Esophagus squamous epithelium (tissue), 5 donors: ENCODE measurements at places on chromosomes 2 and 18. TPM values are rescaled to one million over a fixed set of nuclear protein-coding genes. Genes with fewer than 3 reads are reported as not detected.

The PFN4 gene
- not detected for total RNA-seq

The INHBB gene
- total RNA-seq: 0.66 TPM

The CAPN14 gene
- 130 TPM for total RNA-seq

The NCKAP5 gene
- 5.7 TPM for total RNA-seq

The STARD6 gene
- total RNA-seq: not detected

The CASP10 gene
- 22.0 TPM for total RNA-seq

DNA sequence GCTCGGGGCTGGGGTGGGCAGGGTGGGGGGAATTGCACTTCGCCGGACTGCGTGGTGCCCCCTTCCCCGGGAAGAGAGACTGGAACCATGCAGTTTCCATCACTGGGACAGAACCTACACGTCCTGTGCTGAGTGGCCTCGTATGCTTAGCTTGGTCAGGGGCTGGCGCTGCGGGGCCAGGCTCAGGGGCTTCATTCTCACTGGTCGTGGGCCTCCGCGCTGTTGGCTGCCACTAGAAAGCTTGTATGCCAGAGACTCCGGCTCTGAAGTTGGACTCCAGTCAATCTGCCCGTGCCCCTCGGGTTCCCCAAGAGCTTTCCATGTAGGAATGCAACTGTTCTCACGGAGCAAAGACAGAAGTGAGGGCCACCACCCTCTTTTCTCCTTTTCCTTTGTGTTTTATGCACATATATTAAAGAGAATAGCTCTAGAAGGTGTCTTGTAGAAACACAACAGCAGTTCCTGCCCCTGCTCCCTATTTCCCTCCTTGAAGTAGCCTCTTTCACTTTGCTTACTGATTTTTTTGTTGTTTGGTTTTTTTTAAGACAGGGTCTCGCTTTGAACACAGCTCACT lies 64.0 kb upstream of the YWHAQ start:
- H3K36me3 ChIP-seq: no peaks in the 10 kb centered on the region
- no peak overlapping the region for H3K4me3 ChIP-seq
- H3K27ac ChIP-seq: no peak overlapping the region
- DNase-seq: no peak
- no peaks in the 10 kb centered on the region for H3K27me3 ChIP-seq
- H3K4me1 ChIP-seq: peaks cover 27% of the 10 kb centered on the region

GRCh38 chr2:203025592-203025991 lies 10.9 kb downstream of the NBEAL1 start:
- no peak overlapping the region for H3K27ac ChIP-seq
- H3K4me3 ChIP-seq: no peak overlapping the region
- no peaks in the 10 kb centered on the region for H3K27me3 ChIP-seq
- H3K4me1 ChIP-seq: peaks cover 27% of the 10 kb centered on the region

GRCh38 chr18:3420919-3421279 lies 29.1 kb upstream of the TGIF1 start:
- no peak overlapping the region for H3K27ac ChIP-seq
- H3K36me3 ChIP-seq: no peaks in the 10 kb centered on the region
- no peak for DNase-seq
- no peak overlapping the region for H3K4me3 ChIP-seq
- H3K27me3 ChIP-seq: no peaks in the 10 kb centered on the region
- peaks cover 2% of the 10 kb centered on the region for H3K4me1 ChIP-seq

DNA sequence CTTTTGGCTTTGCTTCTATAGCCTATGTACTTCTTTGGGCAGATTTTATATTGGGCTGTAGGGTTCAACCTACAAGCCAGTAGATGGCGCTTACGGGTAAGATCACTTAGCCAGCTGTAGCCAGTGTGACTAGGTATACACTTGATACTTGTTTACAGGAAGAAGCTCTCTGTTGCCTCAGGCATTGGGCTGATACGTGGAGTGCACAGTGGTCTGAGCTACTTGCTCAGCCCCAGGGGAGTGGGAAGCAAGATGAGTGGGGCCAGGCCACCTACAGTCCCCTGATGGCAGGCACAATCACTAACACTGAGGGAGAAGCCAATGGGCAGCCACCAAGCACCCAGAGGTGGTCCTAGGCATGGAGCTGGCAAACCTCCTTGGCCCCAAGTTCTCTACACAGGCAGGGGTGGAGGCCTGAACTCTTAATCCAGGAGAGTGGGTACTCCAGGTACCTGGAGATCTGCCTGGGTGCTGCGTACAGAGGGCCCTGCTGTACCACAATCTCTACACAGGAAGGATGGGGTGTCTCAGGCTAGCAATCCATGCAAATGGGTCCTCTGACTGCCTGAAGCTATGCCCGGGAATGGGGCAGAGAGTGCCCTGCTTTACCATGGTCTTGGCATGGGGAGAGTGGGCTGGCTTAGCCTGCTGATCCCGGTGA lies 122.2 kb downstream of the NCOA1 start:
- peaks cover 12% of the 10 kb centered on the region for H3K4me1 ChIP-seq
- H3K27me3 ChIP-seq: no peaks in the 10 kb centered on the region
- H3K27ac ChIP-seq: no peak overlapping the region
- no peaks in the 10 kb centered on the region for H3K36me3 ChIP-seq
- H3K4me3 ChIP-seq: no peak overlapping the region

DNA sequence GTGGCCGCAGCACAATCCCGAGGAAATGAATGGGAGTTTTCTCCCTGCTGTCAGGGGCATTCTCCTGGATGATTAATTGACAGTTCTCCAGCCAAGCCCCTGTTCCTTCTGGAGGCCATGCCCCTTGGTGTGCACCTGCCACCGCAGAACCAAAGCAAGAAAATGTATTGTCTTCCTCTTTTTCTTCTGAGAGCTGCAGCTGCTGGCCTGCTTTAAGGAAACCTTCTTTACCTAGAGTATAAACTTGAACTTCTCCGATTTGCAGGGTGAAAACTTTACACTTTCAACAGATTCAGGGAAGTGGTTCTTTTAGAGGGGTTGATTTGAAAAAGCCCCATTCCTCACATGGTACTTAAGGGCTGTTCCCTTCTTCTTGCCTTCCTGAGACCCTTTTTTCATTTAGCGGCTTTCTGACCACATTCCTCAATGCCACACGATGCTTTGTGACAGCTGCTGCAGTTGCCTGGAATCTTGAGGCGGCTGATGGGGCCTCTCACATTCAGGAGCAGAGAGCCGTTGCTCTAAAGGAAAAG lies 402.8 kb downstream of the TXNL1 start:
- DNase-seq: no peak
- H3K27me3 ChIP-seq: no peaks in the 10 kb centered on the region
- H3K4me1 ChIP-seq: no peaks in the 10 kb centered on the region
- no peak overlapping the region for H3K4me3 ChIP-seq
- no peak overlapping the region for H3K27ac ChIP-seq
- H3K36me3 ChIP-seq: no peaks in the 10 kb centered on the region
